NCI-H2227 treated with DMSO at 0.1 percent for 48 hours (cell line): ENCODE measurements at places on chromosomes 12 and 14.

GRCh38 chr12:95282266-95282665 is 64.7 kb downstream of the VEZT start:
- no peak for DNase-seq

DNA sequence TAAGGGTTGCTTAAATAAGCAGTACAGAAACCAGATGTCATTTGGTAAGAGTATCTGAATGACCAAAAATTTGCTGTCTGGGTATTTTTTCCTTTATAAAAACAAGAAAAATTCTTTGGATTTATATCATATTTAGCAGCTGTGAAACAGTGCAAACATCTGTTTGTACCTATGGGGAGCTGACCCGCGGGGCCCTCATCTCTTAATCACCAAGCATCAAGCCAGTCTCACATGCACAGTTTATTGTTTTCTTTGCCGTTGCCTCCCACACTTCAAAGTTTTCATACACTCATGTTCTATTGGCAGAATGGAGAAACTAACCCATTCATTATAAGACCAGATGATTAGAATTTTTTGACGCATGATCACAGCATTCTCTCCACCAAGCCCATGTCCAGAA is 142.2 kb downstream of the BMP4 start:
- no peak for DNase-seq

DNA sequence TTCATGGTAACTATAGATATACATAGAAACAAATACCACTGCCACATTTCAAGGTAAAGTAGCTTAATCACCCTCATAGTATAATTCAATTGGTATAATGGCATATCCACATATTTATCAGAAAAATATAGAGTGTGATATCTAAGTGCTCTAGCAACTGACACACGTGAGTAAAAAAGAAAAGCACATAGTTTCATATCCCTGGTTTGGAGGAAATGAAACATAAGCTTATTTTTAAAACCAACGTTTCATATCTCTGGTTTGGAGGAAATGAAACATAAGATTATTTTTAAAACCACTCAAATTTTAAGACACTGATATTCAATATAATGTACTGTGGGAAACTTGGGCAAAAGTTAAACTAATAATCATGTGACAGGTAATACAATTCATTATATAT is 2.1 kb downstream of the OR6C70 start:
- DNase-seq, result no peak

- DNase-seq, result no peak
Measured at GRCh38 chr14:93709249-93709648, 79.0 kb downstream of the PRIMA1 start.

DNA sequence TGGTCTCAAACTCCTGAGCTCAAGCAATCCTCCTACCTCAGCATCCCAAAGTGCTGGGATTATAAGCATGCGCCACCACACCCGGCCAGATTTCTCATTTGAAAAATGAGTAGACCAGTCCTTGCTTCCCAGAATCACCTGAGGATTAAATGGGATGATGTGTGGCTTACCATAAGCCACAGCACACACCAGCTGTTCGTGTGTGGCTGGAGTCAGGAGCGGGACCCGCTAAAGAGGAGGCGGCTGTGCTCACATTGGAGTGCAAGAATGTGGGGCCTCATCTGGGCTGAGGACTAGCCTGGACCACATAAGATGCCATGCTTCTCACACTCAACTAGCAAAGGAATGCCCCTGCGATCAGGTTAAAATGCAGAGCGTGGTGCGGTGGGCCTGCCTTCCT is 6.7 kb upstream of the ALDH2 start:
- DNase-seq, result no peak

GRCh38 chr12:116880817-116881324 is 370 bp downstream of the HRK start:
- DNase-seq, result peak; percentile 37

DNA sequence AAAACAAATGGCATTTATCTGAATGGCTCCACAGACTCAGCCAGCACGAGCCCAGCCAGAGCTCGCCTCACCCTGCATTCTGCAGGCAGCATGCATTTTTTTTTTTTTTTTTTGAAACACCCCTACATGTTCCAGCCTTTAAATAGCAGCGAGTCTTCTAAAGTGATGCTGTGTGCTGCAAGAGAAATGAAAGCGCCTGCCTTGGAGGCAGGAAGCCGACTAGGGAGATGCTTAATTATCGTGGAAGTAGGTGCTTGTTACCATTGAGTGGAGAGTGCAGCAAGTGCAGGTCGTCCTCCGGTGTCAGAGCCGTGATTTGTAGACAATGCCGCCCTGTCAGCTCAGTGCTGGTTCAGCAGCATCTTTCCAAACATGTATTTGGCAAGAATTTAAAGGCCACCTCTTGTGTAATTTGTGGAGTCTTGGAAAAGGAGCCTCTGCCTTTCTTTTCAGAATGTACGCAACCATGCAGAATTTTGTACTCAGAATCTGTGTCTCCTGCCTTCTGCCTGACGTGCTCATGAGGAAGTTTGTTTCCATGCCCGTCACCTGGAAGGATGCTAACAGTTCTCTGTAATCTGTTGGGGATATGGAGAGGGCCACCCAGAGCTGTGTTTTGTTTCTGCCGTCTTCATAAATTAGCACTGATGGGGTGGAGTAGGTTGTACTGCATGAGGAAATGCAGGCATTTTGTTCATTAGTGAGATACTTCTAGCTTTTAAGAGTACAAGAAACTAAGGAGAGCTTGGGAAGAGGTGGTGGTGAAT is 345.9 kb upstream of the RGS6 start:
- peak; percentile 77 for DNase-seq

- DNase-seq, result no peak
Measured at GRCh38 chr12:94047781-94048567, 100.4 kb upstream of the PLXNC1 start.

DNA sequence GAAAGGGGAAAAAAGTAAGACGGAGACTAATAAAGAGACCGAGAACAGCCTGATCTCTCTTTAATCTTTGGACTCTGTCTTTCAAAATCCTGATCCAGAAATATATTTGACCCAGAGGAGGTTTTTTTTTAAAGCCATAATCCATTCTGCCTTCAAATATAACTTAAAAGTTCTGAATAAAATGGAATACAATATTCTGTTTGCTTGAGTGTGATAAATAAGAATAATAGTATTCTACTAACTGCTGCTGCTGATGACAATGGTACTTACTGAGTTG is 1196.0 kb downstream of the GALC start:
- DNase-seq, result no peak

- peak; percentile 9 for DNase-seq
Measured at GRCh38 chr14:29205658-29206057, 439.1 kb downstream of the FOXG1 start.

GRCh38 chr12:53701518-53702264 is 25.6 kb downstream of the CALCOCO1 start:
- peak; percentile 29 for DNase-seq

GRCh38 chr12:91766454-91766853 is 379.2 kb downstream of the BTG1 start:
- no peak for DNase-seq

DNA sequence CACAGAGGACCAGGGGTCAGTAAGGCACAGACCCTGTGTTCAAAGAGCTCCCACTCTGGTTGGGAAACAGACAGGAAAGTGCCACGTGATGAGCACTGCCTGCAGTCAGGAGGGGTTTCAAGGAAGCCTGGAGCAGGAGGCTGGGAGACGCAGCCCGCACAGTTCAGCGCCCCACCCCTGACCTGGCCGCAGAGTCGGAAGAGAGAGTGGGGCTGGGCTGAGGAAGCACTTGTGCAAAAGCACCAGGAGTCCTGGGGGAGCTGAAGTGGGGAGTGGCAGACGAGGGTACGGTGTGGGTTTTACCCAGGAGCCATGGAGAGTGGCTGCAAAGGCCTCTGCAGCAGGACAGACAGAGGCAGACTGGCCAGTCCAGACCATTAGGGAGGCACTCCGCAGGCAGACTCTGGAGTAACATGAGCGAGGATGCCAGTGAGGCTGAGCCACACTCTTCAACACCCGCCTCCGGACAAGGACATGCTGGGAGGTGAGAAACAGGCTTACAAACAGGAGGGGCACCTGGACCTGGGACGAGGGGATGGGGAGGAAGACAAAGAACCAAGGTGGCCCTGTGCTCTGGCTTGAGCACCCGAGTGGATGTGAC is 85.7 kb upstream of the GPR68 start:
- no peak for DNase-seq

- DNase-seq, result no peak
Measured at GRCh38 chr12:77315407-77315806, 250.0 kb upstream of the E2F7 start.

DNA sequence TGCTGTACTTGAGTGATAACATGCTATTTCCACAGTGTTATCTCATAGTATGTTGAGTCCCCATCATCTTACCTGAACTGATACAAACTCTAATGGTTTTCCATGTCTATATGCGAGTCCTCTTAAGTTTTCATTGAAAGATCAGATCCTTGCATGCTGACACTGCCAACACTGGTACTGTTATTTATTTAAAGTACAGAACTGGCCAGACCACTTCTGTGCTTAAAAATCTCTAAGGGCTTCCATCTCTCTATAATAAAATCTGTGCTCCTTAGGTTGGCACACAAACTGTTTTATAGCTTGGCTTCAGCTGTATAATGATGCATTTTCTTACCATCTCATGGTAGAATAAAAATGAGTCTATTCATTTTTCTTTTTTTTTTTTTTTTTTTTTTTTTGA is 188.1 kb downstream of the ERC1 start:
- DNase-seq, result no peak

GRCh38 chr12:72471806-72472205 is 199.6 kb downstream of the TRHDE start:
- no peak for DNase-seq

DNA sequence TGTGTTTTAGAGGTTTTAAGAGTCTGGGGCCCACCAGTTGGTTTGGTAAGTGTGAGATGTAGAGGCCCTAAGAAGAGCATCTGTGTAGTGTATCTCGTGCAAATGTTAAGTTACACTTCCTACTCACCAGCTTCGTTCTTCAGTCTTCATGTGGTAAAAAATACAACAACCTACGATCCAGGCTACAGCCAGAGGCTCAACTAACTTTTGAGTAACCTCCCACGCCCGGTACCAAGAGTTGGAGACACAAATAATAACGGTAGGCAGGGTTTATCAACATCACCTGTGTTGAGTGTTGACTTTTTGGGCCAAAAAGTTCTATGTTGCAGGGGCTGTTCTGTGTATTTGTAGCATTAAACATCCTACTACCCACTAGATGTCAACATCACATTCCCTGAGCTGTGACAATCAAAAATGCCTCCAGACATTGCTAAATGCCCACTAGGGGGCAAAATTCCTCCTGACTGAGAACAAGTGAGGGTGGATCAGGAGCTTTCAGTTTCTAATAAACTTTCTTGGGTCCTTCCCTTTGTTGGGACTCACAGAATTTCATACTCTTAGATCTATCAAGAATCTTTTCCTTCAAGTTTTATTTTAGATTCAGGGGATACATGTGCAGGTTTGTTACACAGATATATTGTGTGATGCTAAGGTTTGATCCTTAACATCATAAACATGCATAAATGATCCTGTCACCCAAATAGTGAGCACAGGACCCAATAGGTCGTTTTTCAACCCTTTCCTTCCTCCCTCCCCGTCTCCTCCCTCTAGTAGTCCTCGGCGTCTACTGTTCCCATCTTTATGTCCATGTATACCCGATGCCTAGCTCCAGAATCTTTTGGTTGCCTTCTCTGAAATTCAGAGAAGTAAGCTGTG is 94.7 kb downstream of the SLC2A13 start:
- no peak for DNase-seq

GRCh38 chr14:20346713-20347112 is 3.3 kb downstream of the PARP2 start:
- DNase-seq, result no peak

- DNase-seq, result no peak
Measured at GRCh38 chr14:61281948-61282275, 774 bp upstream of the TMEM30B start.

- DNase-seq, result peak; percentile 72
Measured at GRCh38 chr12:53267999-53268629, at the start of gene ESPL1. Gene ESPL1 (plus strand): TSS chr12:53268299. CDS start chr12:53268767, 468 bp downstream.

- no peak for DNase-seq
Measured at GRCh38 chr12:133233006-133233405, 2.7 kb downstream of the ANHX start.

GRCh38 chr12:117820216-117820907 is 148.4 kb downstream of the KSR2 start:
- no peak for DNase-seq

DNA sequence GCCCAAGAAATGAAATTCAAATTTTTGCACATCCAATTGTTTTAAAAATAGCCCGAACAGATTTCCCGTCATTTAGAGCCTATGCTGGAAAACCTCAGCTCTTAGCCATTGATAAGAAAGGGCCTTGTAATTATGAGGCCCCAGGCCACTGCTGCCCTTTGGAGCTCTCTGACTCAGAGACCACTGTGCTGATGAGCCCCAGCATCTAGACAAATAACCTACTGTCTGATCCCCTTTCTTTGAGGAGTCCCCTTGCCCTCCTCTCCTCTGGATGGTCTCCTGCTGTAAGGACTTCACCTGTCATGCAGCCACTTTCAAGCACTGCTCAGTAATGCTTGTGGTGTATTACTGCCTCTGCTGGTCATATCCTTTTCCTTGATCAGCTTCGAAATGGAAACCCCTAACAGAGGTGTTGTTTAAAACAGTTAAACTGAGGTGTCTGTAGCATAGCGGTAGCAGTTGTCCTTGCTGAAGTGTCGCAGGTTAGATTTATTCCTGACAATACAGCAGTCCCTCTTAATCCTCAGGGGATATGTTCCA is 159.9 kb upstream of the SRRM4 start:
- no peak for DNase-seq

DNA sequence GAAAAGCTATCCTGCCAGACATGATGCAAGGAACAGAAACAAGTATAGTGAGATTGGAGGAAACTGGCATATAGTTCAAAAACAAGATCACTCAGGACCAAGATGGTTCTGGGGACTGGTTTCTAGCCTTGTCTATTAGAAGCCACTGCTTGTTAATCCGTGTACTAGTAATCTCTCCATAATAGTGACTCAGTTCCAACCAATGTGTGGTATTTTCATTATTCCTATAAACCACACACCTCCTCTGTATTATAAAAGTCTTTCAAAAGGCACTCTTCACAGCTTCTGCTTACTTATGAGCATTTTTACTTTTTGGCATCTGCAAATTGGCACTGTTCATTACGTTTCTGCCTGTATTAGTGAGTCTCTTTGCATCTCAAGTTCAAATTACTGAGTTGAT is 140.3 kb downstream of the SLC6A15 start:
- DNase-seq, result no peak

GRCh38 chr14:38199076-38199475 is 8.6 kb upstream of the SSTR1 start:
- no peak for DNase-seq

DNA sequence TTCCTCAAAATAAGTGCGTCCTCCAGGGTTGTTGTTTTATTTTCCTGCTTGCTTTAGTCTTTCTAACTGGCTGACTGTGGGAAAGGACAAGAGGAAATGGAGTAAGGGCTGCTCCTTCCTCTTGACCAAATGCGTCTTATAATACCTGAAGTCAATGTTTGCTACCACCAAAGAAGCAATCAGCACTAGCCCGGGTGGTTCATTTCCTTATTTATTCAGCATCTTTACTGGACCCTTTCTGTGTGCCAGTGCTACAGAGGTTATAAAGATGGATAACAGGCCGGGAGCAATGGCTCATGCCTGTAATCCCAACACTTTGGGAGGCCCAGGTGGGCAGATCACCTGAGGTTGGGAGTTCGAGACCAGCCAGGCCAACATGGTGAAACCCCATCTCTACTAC is 15.1 kb upstream of the RPS6KA5 start:
- DNase-seq, result no peak
